Esophagus squamous epithelium (tissue), 5 donors: ENCODE measurements at places on chromosomes 1 and 21.

GRCh38 chr1:38084700-38085099 lies 38.1 kb upstream of the POU3F1 start:
- DNase-seq: no peak

- no peak for DNase-seq
Observed at GRCh38 chr1:161420763-161421455, 53.2 kb upstream of the CFAP126 start.

- no peak for DNase-seq
Observed at GRCh38 chr1:241816008-241816407, 32.0 kb upstream of the EXO1 start.

DNA sequence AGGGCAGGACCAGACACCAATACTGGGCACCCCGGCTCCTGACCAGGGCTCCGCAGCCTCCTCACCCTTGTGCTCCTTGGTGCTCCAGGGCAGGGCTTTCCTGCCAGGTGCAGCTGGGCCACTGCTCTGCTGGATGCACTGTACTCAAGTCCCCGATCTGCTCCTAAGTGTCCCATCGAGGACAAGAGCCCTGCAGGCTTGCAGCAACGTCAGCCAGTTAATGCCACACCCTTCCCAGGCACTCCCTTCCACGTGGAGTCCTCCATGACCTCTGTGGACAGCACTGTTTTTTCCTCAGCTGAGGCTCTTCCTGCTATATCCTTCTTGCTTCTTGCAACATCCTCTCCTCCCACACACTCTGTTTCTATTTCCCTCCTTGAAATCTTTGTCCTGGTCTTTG lies 94.0 kb upstream of the NGF start:
- DNase-seq: no peak

GRCh38 chr1:54937469-54937868 lies 43.0 kb upstream of the TMEM61 start:
- DNase-seq: no peak

GRCh38 chr1:12409681-12410080 lies 179.9 kb downstream of the VPS13D start:
- no peak for DNase-seq

DNA sequence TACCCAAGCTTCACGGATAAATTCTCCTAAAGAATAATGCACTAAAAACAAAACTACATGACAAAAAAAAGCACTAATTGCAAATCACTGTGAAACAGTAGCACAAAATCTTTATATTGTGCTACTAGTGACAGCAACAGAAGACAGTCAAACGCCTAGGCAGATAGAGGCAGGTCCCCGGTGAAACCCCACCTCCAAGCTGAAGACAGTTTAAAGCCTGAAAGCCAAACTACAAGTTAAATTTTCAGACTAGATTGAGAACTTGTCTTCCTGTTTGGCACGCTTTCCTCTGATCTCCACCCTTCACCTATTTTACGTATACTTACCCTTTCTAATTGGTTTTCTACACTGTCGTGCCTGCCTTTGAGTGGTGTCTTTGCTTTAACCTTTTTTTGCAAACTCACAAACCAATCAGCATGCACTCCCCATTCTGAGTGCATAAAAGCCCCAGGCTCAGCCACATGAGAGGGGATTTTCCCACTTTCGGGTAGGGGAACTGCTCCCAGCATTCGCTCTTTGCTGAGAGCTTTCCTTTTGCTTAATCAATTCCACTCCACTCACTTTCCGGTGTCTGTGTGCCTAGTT lies 3.6 kb upstream of the BACH1 start:
- no peak for DNase-seq

DNA sequence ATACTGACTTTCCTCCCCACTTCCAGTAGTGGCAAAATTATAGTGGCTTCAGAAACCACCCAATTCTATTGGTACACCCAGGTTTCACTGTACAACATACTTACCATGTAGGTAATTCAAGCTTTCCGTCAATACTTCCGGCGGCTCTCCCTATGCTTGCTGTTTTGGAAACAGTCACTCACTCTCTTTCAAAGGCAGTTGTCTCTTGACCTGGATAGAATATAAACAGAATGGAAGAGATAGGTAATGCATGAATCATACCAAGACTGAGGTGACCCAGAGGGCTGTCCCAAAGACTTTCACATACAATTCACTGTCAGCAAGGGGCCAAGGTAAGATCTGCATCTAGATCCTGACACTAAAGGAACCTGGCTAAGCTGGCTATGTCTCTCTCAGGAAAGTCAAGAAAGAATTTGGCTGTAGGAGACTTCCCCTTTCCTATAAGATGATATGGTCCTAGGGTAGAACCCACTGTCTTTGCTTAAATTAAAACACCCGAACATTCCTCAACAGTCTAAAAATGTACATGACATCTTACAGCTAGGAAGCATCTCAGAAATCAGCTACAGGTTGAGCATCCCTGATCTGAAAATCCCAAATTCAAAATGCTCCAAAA lies 59.6 kb downstream of the LUZP1 start:
- DNase-seq: no peak

DNA sequence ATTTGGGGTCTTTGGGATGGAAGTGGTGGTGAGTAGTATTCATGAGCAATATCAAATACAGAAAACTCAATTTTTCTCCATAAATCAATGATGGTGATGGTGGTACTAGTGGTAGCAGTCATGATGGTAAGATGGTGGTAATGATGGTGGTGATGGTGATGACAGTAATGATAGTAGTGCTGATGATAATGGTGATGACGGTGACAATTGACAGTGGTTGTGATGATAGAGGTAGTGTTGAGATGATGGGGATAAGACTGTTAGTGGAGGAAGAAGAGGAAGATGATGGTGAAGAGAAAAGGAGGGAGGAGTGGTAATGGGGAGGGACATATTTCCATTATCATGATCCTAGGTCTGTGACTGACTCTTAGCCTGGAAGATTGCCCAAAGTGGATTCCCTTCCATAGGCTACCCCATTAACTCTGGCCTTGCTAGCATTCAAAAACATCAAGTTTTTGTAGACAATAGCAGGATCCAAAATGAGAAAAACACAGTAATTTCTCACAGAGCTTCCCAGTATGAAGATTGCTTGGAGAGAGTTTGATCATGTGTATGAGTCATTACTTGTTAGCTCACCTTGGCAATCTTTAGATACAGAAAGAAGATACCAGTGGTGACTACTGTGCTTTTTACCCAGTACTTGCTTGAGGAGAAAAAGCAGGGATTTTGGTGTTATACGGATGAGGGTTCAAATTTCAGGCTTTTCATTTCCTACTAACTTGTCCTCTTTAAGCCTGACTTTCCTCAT lies 93.9 kb downstream of the ATP1A1 start:
- no peak for DNase-seq

DNA sequence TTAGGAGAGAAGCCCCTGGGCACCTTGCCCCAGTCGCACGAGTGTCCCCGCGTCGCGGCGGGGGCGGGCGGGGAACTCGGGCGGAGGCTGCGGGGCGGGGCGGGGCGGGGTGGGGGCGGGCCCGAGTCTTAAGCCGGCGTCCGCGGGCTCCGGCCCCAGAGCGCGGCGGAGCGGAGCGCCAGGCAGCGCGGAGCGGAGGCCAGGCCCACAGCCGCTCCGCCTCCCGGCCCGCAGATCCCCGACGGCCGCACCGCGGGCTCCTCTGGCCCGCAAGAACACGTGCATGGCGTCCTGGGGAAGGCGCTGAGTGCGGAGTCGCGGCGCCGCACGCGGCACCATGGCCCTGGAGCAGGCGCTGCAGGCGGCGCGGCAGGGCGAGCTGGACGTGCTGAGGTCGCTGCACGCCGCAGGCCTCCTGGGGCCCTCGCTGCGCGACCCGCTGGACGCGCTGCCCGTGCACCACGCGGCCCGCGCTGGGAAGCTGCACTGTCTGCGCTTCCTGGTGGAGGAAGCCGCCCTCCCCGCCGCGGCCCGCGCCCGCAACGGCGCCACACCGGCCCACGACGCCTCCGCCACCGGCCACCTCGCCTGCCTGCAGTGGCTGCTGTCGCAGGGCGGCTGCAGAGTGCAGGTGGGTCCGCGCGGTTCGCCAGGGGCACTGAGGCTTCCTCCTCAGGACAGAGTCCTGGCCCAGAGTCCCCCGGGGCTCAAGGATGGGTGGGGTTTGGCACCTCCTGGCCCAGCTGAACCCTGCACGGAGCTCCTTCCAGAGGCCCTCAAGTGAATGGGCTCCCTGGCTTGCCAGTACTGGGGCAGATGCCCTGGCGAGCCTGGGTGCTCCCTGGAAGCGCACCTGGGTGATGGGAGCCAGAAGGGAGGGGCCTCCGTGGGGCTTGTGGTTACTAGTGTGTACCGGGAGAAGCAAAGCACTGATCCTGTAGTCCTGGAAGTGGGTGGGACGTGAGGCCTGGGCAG lies at the start of gene ESPN:
Gene ESPN (plus strand): TSS at position 158 of the 975 bp plus-strand sequence. CDS start 180 bp downstream, at position 338.
- no peak for DNase-seq

DNA sequence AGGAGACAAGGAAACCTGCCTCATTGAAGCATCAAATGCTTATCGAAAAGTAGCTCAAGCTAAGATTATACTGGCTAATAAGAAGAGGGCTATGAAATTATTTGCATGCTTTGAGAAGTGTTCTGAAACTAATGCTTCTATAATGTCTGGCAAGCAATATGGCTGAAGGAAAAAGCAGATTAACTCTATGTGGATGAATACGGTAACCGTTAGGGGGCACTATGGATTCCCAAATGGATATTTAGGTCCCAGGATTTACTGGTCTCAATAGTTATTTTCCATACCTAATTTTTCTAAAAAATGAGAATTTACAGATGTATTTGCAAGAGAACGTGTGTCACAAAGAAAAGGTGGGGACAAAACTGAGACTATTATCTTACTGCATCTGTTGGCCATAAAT lies 34.6 kb upstream of the RRP15 start:
- DNase-seq: no peak

DNA sequence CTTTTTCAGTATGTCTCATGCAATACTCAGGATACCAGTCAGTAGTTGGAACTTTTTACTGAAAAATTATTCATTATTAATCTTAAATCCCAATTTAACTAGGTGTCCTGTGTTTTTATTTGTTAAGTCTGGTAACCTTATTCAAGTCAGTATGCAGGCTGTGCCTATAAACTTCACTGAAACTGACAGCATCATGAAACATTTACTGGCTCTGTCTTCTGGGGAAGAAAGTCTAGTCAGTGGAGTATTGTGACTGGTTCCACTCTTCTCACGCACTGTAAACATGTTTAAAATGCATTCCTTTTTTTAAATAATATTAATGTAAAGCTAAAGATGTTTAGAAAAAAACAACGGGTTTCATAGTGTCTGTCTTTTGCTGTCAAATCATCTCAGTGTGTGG lies 739.7 kb downstream of the LTN1 start:
- no peak for DNase-seq

- no peak for DNase-seq
Observed at GRCh38 chr1:145425436-145426029, at the start of gene NBPF20. Gene NBPF20, minus strand, starts transcription at chr1:145425603. Its CDS starts 20,331 bp downstream, at chr1:145405272.

- DNase-seq: no peak
Observed at GRCh38 chr1:36330940-36331339, 7.5 kb upstream of the EVA1B start.

DNA sequence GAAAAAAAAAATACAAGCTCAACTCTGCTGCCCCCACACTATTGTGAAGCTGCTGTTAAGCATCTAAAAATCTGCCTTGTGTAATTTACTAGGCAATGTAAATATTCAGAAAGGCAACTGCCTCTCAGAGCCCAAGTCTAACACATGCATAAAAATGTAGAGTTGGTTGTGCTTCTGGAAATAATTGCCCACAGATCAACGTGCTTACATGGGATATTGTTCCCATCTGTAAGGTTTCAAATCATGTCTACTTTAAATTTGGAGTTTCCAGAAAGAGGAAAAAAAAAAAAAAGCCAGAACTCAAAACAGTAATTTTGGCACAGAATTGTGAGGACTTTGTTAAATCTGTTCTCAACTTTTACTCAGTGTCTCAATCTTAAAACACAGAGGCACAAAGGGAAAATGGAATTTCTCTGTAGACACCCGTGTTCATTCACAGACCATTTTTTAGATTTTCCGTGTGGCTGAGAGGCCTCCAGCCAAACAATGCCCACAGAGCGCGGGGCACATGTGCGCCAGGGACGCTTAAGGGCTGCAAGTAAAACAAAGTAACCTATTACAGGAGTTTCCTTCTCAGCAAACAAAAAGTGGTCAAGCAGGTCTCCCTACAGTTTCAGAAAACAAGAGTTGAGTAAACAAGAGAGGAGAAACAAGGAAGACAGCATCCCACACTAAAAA lies 115.5 kb downstream of the RERE start:
- no peak for DNase-seq

DNA sequence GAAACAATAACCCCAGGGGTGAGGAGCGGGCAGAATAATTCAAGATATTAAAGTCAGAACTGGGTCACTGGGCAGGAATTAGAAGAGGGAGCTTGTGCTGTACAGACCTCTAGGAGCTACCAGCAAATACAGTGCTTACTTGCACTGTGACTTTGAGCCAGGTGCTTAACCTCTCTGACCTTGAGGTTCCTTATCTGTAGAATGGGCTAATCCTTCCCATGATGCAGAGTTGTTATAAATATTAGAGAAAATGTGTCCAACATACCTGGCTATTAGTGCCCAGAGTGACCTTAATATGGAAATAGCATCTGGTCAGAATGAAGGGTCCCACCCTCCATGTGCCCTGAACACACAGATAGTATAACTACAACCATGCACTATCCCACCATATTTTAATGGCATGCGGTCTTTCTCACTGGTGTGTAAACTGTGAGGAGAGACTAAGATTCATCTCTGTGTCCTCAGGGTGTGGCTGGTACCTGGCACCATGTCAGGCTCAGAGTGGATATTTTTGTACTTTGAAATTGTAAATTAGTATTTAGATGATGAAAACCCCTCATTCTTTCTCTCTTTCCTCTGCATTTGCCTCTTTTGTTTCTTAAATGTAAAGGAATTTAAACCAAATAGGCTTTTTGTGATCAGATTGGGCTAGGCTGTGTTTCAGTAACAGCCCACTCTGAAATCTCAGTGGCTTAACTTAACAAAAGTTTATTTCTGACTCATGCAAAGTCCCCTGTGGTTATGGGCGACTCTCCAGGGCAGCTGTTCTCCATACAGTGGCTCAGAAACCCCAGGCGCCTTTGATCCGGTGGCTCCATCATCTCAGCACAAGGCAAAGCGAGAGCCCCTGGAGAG lies 60.0 kb upstream of the ROR1 start:
- no peak for DNase-seq

DNA sequence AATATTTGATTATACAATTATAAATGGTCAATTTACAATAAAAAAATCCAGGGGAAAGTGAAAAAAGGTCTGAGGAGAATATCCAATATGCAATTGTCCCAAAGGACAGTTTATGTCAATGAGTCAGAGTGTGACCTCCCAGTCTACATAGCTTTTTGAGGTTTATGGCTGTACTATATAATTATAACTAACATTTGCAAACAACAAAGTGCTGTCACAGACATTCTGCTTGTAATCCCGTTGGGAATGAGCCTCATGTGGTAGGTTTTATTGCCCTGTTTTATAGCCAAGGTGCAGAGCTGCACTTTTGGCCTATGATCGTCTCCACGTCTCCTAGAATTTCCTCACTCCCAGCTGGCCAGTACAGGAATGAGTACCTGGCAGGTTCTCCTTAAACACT lies 103.8 kb downstream of the ADSS2 start:
- no peak for DNase-seq

- DNase-seq: no peak
Observed at GRCh38 chr1:174160109-174160473, 771 bp downstream of the RABGAP1L start.

DNA sequence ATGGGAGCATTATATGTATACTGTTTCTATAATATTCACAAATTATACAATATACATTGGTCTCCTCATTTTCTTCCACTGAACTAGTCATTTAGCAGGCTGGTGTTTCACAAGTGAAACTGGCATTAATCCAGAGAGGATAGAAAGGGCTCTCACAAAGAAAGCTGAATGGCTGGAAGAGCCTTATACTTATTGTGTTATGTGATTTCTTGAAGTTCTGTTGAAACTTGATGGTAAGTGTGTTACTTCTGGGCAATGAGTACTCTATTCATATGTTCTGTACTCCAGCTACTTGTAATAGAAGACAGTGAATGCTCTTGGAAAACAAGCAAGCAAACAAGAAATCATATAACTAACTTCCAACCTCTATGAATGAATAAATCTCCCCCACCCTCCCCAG lies 14.9 kb downstream of the STX12 start:
- DNase-seq: no peak
